ENCODE measurements at places on chromosomes 4 and X.

- no peak for DNase-seq
Measured at GRCh38 chr4:21879187-21879586, 69.4 kb downstream of the KCNIP4 start.

GRCh38 chrX:39859991-39860861 lies 237.5 kb downstream of the BCOR start:
- peak; percentile 39 for DNase-seq

DNA sequence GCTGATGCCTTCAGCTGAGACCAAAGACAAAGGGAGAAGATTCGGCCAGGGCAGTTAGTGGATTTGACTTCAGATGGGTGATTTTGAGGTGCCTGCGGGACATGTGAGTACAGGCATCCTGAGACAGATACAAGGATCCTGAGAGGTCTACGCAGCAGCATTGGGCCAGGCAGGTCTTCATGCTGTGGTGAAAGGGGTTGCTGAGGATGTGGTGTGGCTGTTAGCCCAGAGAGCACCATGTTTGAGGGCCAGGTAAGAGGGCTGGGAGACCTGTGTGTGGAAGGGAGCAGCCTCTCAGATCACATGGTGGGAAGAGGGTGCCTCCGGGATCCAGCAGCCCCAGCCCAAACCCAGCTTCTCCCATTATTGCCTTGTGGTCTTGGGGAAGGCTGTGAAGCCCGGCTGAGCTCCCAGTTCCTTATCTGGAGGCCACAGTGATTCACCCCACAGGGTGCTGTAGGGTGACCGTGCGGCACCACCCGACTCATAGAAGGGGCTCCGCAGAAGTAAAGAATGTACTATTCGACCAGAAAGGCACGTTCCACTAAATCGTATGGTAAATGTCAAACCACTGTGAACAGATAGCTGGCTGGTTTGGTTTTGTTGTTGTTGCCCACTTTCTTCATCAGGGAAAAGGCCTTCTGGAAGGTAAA lies 27.7 kb upstream of the TADA2B start:
- no peak for DNase-seq

DNA sequence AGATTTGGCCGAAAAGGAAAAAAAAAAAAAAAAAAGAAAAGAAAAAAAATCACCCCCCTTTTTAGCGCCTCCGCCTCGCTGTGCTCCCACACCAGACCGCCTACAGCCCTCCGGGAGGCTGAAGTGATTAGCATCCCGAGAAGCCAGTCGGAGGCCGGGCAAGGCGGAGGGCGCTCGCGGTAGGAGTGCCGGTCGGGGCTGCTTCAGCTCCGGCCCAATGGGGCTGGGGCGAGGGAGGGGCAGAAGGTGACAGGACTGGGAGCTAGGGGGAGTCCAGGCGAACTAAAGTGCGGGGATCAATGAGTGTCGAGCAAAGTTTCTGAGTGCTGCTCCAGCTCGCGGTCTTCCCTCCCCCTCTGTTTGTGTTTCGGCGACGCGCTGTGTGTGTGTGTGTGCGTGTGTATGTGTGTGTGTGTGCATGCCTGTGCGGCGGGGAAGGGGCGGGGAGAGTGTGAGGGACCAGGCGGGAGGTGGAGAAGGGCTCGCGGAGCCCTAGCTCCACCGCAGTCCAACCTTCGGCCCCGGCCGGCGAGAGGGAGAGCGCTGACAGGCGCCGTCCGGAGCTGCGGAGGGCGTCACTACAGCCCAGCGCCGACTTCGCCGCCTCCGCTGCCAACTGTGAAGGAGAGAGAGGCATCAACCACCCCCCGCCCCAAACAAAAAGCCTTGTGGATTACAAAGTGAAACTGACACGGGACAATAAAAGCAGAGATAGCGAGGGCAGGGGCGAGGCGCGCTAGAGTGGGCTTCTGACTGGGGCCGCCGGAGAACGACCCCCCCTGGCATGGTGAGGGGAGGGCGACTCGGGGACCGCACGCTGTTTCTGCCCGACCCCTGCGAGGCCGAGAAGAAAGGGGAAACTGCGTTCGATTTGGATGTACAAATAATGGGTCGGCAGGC lies at the start of gene FAT4:
TSS of gene FAT4 (plus strand) at position 280 of the 900 bp plus-strand sequence. CDS start 1,457 bp downstream, outside the sequence.
- DNase-seq: peak; percentile 24

GRCh38 chr4:95077864-95078263 lies 320.1 kb downstream of the BMPR1B start:
- DNase-seq: no peak

DNA sequence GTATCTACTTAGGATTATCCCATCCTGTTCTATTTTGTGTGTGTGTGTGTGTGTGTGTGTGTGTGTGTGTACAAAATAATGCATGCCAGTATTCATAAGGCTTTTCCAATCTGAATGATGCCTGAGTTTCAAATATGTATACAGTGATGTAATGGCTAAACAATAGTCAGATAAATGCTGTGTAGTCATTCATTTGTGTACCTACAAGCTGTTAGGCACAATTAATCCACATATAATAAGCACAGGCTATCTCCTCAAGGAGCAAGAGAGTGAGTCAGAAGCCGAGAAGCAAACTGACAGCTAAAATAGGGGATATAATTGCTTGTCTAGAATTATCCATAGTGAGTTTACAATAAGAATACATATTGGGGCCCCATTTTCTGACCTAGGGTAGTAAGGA lies 15.7 kb downstream of the DMD start:
- DNase-seq: no peak

- no peak for DNase-seq
Measured at GRCh38 chrX:118228041-118228440, 111.4 kb upstream of the KLHL13 start.

DNA sequence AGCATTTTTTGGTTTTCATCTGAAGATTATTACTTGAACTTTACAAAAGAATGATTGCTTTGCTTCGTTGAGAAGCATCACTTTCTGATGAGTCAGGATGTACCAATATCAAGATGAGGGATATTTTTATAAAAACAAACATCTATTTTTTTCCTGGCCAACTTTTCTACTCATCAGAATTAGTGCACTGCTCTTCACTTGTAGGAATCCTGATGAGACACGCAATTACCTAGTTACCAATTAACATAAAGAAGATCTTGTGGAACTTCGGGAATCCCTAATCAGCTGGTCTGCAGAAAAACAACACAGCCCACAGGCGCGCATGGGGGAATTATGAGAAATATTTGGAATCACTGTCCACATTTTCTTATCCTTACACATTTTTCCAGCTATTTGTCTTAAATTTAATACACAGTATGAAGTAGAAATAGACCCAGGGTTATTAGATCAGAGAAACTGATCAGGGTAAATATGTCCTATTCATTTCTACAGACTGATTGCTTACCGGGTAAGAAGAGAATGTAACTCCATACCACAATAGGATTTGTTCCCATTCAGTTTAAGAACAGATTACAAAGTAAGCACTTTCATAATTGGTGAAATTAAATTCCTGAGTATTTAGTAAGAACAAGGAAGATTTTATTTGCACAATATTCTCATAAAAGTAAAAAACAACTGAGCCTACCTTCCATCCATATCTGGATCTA lies 50.9 kb downstream of the MFAP3L start:
- DNase-seq: no peak

GRCh38 chr4:42104521-42104920 lies 47.9 kb downstream of the BEND4 start:
- no peak for DNase-seq

GRCh38 chr4:186472948-186473347 lies 82.4 kb downstream of the MTNR1A start:
- no peak for DNase-seq

DNA sequence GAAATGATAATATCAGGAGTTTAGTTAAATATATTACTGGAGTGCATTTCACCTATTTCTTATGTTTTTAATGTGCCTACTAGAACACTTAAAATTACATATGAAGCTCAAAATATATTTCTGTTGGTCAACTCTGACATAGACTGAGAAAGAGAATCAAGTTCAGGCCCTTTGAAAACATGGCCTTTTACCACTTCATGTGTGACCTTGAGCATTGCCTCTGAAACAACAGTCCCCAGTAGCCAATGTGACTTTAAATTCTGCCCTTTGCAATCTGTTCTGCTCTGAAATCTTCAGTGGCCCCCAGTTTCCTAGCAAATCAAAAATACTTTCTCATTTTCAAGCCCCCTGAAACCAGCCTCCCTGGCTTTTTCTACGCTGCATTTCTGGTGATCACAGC lies 50.1 kb upstream of the TBC1D14 start:
- DNase-seq: no peak

GRCh38 chr4:151675411-151675971 lies 85.3 kb downstream of the GATB start:
- DNase-seq: no peak

DNA sequence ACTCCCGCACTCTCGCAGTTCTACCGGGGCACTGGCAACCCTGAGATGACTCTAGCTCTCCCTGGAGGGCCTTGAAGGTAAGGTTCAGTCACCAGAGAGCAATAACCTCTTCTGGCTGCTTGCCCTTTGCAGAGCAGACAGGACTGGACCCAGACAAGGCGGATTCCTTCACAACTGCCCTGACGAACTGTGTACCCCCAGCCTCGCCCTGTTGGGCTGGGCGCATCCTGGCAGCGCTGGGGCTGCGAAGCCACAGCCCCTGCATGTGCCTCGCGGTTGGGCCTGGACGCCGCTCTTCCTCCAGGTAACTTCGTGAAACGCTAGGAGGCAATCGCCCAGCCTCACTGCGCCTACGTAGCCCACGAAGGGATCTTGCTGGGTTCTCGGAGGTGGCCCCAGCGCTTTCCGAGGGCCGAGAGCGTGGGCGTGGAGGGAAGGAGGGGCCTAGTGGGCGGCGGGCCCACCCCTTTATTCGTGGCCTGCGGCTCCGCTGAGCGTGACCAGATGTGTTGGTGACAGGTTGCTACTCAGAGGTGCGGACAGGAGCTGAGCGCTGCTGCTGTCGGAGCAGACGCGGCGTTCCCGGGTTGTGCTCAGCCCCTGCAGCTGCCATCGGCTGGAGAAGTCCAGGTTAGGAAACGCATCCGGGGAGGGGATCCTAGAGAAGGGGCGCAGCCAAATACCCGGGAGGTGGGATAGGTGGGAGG lies 1.9 kb upstream of the MAMLD1 start:
- no peak for DNase-seq

DNA sequence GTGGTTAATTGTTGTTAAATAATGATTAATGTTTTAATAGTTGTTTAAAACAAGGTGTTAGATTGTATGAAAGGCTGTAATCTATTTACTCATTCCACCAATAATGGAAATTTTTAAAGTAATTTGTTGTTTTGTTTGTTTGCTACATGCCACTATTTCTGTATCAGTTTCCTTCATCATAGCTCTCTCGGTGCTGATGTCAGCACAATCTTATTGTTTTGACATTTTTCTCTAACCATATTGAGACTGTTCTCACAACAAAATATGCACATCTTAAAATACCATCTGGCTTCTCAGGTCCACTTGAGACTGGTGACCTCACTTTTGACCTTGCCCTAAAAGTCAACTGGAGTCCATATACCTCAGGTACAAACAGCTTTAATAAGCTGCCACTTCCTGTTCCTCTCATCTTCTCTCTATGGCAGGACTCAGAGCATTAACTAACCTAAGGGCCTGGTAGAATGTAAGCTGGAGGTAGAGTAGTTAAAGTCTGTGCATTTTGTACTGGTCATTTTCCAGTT lies 1.0 kb upstream of the GUCY1B1 start:
- DNase-seq: no peak

DNA sequence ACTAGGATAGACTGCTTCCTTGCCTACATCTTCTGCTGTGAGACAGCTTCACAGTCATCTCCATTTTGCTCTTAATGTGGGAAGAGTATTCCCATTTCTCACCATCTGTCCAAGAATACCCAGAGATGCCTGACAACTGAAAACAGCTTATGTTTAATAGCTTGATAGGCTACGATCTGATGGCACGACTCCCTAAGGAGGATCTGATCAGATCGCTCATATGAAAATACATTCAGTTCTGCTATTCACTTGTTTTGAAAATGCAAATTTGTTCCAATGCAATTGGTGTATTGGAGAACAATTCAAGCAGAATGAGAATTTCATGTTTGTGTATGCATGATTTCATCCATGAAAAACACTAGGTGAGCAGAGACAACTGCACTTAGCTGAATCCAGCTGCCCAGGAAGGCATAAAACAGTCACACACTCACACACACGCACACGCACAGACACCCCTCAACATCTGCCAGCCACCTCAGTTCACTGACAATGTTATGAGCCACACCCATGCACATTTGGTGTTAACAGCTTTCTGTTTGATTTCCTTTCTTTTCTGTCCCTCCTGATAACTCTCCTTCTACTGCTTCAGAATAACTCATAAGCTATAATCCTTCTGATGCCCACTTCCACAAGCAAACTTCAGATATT lies 29.6 kb downstream of the TRIML1 start:
- DNase-seq: no peak

GRCh38 chrX:78754917-78755316 lies 7.4 kb downstream of the LPAR4 start:
- peak; percentile 16 for DNase-seq

DNA sequence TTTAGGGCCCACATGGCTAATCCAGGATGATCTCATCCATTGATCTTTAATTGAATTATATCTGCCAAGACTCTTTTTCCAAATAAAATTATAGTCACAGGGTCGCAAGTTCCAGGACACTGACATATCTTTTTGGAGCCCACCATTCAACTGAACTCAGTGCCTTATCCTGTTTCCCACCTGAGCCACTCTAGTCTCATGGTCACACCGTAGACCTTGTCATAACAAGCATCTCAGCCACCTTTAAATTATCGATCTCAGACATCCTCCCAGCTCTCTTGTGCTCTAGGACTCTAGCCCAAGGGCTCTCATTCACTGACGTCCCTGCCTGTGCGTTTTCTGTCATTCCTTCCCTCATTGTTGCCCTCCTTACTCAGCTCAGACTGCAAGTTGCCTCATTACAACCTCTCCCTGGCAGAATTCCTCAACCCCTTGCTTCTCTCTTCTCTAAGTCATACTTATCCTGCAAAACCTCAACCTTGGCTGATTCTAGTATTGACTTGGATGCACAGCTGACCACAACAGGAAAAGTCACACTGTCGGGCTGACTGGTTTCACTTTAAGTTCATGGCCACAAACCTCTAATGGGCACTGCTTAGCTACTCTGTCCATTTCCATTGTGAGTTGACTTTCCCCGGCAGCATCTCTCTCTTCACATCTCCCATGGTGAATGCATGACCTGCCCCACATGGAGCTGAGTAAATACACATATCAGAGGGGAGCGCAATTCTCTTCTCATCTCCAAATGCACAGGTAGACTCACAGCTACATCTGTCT lies 91.0 kb upstream of the TRIM2 start:
- no peak for DNase-seq

GRCh38 chrX:128653524-128654060 lies 601.4 kb upstream of the ACTRT1 start:
- DNase-seq: no peak

GRCh38 chrX:119790977-119791436 lies 423 bp downstream of the RPL39 start:
- DNase-seq: peak; percentile 12

DNA sequence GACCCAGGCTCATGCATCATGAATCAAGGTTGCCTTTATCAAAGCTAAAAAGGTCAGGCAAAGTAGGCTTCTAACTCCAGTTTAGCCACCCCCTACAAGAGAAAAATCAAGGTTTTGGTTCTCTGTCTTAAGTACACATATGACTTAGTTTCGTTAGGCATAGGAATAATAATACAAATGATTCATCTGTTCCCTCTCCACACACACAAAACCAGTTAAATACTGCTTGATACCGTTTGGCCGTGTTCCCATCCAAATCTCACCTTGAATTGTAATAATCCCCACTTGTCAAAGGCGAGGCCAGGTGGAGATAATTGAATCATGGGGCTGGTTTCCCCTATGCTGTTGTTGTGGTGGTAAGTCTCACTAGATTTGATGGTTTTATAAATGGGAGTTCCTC lies 226.2 kb downstream of the HS6ST2 start:
- DNase-seq: no peak
